ENCODE measurements at places on chromosomes 1 and 21. TPM values are rescaled to one million over a fixed set of nuclear protein-coding genes. Genes with fewer than 3 reads are reported as not detected.

The ADCY10 gene
- 0.49 TPM for polyA plus RNA-seq

The CELA3A gene
- polyA plus RNA-seq: not detected

The MAN1C1 gene
- 0.49 TPM for polyA plus RNA-seq

The SPRR5 gene
- not detected for polyA plus RNA-seq

The OLIG2 gene
- polyA plus RNA-seq: not detected

The OR2T2 gene
- not detected for polyA plus RNA-seq

The PRR9 gene
- not detected for polyA plus RNA-seq

The ANGPTL3 gene
- not detected for polyA plus RNA-seq

The RHBDL2 gene
- not detected for polyA plus RNA-seq

The PDC gene
- polyA plus RNA-seq: not detected

The UQCRHL gene
- polyA plus RNA-seq: 1.3 TPM
